HAP-1 (cell line): ENCODE measurements at places on chromosomes 1 and 21.

- no peak for DNase-seq
Observed at GRCh38 chr1:160745551-160745950, 6.5 kb downstream of the SLAMF7 start.

- DNase-seq, result no peak
Observed at GRCh38 chr1:59487335-59488031, 190.6 kb downstream of the FGGY start.

GRCh38 chr1:46623743-46624644 is 7.4 kb upstream of the MOB3C start:
- DNase-seq, result no peak

- DNase-seq, result no peak
Observed at GRCh38 chr1:159664247-159664646, 50.1 kb downstream of the CRP start.

DNA sequence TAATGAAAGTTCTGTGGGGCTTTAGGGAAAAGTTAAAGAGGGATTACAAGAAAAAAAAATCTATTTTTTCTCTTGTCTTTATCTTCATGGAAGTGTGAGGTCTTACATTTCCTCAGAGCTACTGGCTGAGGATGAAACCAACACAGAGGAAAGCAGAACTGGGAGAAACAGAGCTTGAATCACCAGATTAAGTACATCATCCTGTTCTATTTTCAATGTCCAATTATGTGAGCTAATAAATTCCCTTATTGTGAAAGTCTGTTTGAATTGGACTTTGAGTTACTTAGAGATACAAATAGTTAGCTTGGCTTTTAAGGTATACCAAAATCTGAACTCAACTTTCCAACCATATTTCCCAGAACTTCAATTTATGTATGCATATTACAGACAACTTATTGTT is 69.2 kb downstream of the LPGAT1 start:
- DNase-seq, result no peak
